ENCODE measurements at places on chromosomes 1 and 21.

GRCh38 chr1:53376742-53377437 is 49.0 kb upstream of the LRP8 start:
- DNase-seq, result no peak

DNA sequence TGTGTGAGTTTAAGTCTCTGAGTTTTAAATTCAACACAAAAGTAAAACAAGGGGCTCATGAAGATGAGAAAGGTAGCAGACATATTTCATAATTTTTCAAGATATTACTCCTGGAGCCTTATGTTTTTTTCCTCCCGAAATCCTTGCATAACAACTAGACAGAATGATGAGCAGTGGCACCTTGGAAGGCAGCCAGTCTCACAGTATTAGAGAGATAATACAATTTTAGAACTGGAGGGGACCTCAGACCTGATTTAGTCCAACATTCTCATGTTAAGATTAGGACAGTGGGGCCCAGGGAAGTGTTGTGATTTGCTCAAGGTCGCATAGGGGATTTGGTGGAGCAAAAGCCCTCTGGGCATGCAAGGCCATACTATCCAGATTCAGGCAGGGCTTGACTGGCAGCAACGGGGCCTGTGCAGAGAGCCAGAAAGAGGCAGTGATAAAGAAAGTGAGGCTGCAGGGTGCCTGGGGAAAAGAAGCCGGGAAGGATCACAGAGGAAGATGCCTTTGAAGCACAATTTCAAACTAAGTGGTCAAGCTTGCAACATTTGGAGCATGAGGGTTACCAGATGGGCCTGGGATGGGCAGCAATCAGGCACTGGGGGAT is 31.4 kb upstream of the BCL9 start:
- no peak for DNase-seq

- no peak for DNase-seq
Observed at GRCh38 chr1:62436039-62436465, 797 bp upstream of the USP1 start.

DNA sequence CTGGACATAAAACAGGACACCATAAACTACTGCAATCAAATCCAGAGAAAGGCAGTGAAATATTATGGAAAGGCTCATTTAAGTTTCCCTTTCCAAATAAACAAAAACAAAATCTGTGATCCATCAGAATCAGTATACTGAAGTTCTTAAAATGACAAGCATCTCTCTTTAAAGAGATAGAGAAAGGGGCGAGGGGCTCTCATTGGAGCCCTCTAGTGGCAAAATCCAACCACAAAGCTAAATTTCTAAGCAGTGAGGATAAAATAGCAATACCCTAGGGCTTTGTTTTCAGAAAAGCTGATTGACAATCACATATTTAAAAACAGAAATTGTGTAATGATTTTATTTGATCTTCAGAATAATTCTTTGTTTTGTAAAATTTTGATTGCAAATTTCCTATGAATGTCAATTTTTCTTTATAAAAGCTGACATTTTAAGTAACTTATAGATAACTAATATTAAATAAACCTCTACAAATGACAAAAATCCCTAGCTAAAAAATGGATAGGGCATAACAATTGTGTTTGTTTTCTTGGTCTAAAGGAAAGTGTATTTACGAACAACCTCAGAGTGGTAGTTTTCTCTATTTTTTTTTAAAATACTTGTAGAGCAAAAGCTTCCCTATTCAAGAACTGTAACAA is 138.2 kb downstream of the COL24A1 start:
- peak; percentile 19 for DNase-seq

- no peak for DNase-seq
Observed at GRCh38 chr1:33821291-33821690, 42.6 kb upstream of the HMGB4 start.
